ENCODE measurements at places on chromosomes 5 and 9. TPM values are rescaled to one million over a fixed set of nuclear protein-coding genes. Genes with fewer than 3 reads are reported as not detected.

- no peak for DNase-seq
Measured at GRCh38 chr9:80794197-80794596, 895.1 kb downstream of the TLE1 start.

The PCDHGA3 gene
- 0.57 TPM for total RNA-seq

DNA sequence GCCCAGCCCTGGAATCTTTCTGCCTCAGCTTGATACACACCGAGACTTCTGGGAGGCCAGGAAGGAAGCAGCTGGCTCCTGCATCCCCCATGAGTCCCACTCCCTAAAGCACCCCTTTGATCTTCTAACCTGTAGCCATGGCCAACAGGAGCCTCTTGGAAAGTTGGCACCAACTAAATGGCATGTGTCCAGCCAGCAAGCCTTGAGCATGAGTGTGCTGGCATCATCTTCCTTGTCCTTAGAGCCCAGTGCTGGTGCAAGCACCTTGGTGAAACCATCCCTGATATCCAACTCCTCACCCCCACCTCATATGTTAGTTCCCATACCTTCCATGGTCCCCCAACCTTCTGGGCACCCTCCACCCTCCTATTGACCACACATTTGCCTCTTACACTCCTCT lies 130.4 kb downstream of the CRB2 start:
- no peak for DNase-seq

GRCh38 chr5:4704951-4705350 lies 435.2 kb upstream of the ADAMTS16 start:
- DNase-seq: no peak

The ITK gene
- not detected for total RNA-seq

The PCDHGA7 gene
- total RNA-seq: 0.57 TPM

GRCh38 chr9:87855061-87855460 lies 27.6 kb upstream of the SPATA31E1 start:
- DNase-seq: no peak

DNA sequence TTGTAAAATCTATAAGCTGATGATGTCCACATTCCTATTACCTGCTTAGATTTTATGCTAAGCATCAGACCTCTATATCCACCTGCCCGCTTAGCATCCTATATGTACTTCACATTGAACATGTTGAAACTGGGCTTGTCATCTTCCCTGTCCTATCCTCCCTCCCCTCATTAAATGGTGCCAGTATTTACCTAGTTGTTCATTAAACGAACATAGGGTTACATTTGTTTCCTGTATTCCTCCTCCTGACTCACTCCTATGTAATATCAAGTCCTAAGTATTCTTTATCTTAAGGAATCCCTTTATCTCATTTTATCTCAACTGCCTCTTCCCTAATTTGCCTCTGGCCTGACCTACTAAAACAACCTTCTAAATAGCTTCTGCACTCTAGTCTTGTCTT lies 177.8 kb upstream of the MEF2C start:
- no peak for DNase-seq

GRCh38 chr5:137730336-137730735 lies 5.6 kb downstream of the KLHL3 start:
- no peak for DNase-seq

DNA sequence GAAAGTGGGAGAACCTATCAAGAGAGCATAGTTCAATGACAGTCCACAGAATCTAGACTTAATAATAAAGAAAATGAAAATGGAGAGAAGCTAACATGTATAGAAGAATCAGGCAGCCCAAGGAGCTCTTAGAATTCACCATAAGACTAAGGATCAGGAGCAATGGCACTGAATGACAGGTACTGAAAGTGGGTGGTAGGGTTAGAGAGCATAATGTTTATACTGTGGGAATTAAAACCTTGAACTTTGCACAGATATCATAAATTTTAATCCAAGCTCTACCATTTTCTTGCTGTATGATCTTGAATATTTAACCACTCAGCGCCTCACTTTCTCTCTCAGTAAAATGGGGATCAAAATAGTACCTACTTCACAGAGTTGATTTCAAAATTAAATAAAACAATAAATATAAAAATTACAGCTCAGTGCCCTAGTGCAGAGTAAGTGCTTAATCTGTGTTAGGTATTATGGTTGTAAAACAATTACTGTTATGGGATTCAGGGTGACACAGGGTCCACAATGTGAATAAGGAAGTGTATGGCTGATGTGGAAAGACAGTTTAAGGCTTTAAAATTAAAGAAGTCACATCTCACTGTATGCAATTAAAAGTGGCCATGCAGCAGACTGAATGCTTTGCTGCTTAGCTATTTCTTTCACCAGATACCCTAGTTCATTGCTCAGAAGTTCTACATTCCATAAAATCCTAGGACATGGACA lies 319.8 kb downstream of the HINT1 start:
- no peak for DNase-seq

DNA sequence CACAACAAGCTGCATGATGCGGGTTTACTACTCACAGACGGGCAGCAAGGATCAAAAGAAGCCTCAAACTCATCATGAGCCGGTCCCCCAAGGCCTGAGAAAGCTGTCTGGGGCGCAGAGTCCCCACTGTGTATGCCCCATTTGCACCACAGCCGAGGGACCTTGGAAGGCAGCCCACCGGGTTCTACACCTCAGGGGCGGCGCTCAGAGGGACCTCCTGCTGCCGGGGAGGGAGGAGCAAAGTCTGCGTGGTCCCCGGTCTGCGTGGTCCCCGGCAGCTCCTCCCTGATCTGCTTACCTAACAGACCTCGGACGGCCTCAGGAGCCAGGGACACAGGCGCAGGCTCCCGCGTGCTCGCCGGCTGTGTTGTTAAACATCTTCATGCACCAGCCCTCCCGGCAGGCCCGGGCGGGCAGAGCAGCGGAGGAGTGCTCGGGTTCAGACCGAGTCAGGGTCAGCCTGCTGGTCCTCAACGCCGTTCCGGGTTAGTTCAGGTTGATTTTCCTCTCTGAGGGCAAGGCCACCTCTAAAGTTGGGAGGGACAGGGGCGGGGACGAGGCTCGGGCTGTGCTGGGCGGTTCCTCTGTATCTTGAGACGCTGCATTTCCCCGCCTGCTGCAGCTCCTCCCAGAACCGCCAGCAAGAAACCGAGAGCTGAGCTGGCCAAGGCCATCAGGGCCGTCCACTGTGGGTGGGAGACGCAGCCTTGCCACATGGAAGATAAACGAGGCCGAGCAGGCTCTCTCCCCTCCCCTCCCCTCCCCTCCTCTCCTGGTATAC lies 74.6 kb downstream of the MRPL36 start:
- DNase-seq: no peak

DNA sequence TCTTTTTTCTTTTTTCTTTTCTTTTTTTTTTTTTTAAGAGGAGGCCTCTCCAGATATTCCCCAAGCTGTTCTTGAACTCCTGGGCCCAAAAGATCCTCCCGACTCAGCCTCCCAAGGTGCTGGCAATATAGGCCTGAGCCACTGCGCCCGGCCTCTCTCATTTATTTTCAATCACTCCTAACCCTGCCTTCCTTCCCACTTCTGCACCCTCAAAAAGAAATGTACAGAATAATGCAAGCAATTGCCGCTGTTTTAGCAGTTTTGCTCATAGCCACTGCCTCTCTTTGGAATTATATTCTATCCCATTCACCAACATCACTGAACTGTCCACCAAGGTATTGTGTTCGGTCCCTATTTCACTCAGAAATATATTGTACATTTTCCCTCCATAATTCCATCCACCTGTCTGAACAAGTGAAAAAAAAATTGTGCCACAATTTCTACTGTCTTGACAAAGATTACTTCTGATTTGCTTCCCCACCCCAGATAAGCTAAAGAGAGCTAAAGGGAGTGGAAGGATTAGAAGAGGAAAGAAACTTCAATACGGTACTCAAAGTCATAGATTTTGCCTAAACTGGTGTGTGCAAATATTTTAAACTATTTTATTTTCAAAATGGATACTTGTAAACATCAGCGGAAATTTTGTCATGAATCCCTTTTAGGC lies 1.9 kb downstream of the FNBP1 start:
- DNase-seq: no peak

DNA sequence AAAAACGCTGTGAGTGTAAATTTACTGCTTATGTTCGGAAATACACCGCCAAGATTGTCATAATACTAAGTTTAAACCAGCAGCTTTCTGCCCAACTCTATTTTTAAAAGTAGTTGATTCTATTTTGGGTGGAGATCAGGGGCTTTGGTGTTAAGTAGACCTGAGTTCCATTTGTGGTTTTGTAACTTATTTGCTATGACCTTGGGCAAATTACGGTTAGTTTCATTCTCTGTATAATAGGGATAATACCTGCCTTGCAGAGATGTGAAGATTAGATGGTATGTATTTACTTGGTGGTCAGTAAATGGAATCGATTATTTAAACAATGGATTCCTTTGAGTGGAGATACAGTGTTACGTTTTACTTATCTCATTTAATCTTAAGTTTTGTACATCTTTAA lies 1.6 kb downstream of the RAD23B start:
- no peak for DNase-seq

The CDC20B gene
- not detected for total RNA-seq

The PCA3 gene
- 0.29 TPM for total RNA-seq

The ENG gene
- total RNA-seq: 47.5 TPM

DNA sequence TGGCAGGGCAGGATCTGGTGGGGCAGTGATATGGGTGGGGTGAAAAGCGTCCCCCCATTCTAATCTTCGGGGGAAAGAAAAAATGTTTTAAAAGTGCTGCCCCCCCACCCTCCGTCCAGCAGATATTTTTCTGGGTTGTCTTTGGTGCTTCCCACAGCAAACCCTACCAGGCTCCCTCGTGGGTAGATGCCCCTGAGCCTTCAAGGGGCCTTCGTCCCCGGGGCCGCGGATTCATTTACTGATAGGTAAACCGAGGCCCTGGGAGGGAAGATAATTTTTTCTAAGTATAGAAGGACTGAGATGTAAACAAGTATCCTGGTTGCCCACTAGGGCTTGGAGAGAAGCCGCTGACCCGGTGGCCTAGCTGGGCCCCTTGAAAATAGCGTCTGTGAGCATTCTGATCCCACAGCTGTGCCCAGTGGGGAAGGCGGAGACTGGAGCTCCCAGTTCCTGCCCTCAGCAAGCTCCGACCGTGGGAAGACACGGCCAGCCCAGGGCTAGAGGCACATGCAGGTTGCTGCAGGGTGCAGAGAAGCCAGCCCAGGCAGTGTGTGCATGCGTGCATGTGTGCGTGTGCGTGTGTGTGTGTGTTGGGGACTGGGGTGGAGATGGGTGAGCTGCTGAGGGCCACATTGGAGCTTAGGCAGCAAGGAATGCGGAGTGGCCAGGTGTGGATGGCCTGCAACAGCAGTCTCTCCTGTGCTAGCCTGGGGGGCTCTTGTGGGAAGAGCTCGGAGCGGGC lies 6.0 kb upstream of the RXRA start:
- DNase-seq: no peak

DNA sequence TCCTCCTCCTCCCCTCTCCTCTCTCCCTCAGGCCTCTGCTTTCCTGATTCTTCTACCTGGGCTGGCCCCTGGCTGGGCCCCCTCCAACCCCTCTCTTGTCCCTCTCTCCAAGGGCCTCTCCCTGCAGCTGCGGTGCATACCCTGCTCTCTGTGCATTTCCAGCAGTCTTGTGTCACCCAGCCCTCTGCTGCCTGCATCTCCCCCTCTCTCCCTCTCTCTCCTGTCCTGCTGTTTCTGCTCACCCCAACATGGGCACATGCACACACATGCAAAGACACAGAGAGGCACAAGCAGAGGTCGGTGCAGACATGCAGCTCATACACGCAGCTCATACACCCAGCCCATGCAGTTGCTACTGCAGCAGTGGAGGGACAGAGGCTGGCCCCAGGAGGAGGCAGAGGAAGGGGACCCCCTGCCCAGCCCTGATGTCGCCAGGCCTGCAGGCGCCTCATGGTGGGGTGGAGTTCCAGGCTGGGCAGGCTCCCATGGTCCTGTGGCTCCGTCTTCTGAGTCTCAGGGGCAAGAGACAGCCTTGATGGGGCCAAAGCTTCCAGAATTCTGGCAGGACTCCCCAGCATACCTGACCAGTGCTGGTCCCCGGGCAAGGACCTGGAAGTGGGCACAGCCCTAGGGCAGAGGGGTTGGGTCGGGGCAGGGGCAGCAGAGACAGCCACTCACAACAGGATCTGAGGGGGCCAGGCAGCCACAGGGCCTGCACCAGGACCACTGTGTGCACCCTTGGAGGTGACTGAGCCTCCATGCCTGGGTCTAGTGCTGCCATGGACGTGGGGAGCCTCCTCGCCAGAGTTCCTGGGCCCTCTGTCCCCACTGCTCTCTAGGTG lies 216.9 kb downstream of the C9orf50 start:
- DNase-seq: no peak

DNA sequence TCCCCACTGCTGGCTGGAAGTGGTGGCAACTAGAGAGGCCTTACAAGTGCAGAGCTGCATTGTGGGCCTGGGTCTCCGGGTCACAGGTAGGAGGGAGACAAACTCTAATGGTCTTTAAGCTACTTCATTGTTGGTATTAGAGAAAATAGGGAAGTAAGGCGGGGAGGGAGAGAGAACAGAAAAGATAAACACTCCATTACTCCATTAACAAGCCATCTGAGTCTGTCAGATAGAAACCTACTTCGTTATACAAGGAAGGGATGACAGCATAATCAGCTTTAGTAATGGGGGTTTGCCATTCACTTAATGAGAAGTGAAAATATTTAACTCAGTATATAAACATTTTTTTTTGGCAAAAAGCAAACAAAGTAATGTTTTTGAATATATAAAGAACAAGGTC lies 107.4 kb downstream of the TLE1 start:
- no peak for DNase-seq

GRCh38 chr9:127192744-127193143 lies 70.3 kb upstream of the ANGPTL2 start:
- DNase-seq: no peak

The SYNPO gene
- 1.9 TPM for total RNA-seq

The ZDHHC21 gene
- 4.2 TPM for total RNA-seq

The UBAP1 gene
- 23.4 TPM for total RNA-seq

- no peak for DNase-seq
Measured at GRCh38 chr5:175471628-175472027, 6.7 kb upstream of the SFXN1 start.

DNA sequence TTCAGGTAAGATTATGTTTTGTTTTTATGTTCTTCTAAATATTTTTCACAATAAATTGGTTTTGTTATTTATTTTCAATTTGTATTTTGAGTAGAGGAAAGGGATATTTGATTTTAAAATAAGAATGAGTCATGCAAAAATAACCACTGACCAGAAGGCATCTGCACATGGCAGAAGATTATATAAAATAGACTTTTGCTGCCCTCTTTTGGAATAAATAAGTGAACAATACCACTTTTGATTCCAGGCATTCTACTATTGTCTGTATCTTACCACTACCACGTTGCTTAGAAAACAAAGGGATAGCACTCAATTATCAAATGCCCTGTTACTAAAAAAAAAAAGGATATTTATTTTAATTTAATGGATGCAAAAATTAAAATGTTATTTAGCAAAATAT lies 227.3 kb upstream of the ITGA1 start:
- peak; percentile 30 for DNase-seq

GRCh38 chr5:159978358-159978757 lies 30.6 kb upstream of the TTC1 start:
- no peak for DNase-seq

DNA sequence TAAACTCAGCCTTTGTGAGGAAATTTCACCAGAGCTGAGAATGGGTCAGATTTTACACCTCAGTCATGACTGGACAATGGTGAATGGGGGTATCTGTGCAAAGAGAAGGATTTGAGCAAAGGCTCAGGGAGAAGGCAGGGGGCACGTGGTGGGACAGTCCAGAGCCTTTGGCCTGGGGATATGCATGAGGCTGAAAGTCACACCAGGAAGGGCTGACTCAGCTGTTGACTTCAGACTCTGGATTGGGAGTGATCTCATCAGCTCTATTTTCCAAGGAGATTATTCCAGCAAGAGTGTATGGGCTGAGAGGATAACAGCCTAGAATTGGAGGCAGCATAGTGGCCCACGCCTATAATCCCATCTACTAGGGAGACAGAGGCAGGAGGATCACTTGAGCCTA lies 53.6 kb downstream of the SAXO1 start:
- peak; percentile 57 for DNase-seq

The SV2C gene
- not detected for total RNA-seq

GRCh38 chr9:37508834-37509206 lies 23.1 kb downstream of the POLR1E start:
- no peak for DNase-seq

Data from LHCN-M2 (cell line).